Peyer's patch (tissue), 4 donors: ENCODE measurements at places on chromosomes 13 and 19. TPM values are rescaled to one million over a fixed set of nuclear protein-coding genes. Genes with fewer than 3 reads are reported as not detected.

The ZNF112 gene
- 2.6 TPM for total RNA-seq

The ARHGAP35 gene
- 100 TPM for total RNA-seq

The C19orf67 gene
- total RNA-seq: not detected

The APOC4 gene
- not detected for total RNA-seq

The MRPL54 gene
- 40.4 TPM for total RNA-seq

The ANGPTL4 gene
- 22.6 TPM for total RNA-seq

The TUBB4A gene
- total RNA-seq: not detected

The GAPDHS gene
- not detected for total RNA-seq

The ZNF677 gene
- total RNA-seq: 13.2 TPM

- DNase-seq: no peak
Observed at GRCh38 chr13:80030491-80030890, 310.4 kb downstream of the SPRY2 start.

DNA sequence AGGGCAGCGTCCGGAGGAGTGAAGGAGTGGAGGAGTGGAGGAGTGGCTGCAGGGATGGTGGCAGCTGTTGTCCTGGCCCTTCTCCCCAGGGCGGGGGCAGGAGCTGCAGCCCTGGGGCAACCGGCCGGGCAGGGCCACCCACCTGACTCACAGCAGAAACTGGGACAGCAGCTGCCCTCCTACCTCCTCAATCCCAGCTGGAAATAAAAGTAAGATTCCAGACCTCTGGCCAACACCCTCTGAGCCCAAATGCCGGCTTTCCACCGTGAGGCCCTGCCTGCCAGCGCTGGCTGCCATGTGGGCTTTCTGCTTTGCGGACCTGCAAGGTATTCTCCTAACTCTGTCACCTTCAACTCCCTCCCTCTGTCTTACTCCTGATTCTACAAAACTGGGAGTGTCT, 3.3 kb upstream of the CLPP start:
- no peak for DNase-seq

- no peak for DNase-seq
Observed at GRCh38 chr13:64333888-64334287, 2896.2 kb downstream of the PCDH9 start.

DNA sequence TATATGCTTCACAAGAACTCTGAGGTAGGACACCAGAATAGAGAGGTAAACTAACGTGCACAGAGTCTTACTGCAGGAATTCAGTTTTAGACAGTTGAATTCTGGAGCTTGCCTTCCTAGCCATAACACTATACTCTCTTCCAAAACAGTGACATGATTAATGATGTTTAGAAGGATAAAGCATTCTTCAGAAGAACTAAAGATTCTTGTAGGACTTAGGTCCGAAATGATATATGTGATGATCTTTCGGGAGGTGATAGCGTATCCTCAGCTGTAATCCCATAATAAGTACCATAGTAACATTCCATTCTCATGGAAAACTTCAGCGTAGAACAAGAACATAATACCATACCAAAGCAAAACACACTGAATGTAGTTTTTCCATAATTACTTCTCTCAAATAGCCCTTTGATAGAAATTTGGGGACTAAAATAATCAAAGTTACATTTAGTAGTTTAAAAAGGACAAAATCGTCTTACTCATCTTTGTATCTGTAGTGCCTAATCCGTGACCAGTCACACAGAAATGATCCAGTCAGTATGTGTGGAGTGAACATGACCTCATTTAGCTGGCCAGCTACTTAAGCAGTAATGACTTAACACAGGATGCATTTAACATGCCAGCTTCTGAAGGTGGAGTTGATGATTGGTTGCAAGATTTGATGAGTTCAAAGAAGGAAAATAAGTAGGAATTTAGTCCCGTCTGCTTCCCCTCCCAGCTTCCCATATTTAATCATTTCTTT, 38.4 kb downstream of the PIBF1 start:
- no peak for DNase-seq

- DNase-seq: no peak
Observed at GRCh38 chr19:1377965-1378785, 5.5 kb upstream of the NDUFS7 start.

GRCh38 chr19:49497047-49497788, 984 bp downstream of the RPS11 start:
- DNase-seq: peak; percentile 92

DNA sequence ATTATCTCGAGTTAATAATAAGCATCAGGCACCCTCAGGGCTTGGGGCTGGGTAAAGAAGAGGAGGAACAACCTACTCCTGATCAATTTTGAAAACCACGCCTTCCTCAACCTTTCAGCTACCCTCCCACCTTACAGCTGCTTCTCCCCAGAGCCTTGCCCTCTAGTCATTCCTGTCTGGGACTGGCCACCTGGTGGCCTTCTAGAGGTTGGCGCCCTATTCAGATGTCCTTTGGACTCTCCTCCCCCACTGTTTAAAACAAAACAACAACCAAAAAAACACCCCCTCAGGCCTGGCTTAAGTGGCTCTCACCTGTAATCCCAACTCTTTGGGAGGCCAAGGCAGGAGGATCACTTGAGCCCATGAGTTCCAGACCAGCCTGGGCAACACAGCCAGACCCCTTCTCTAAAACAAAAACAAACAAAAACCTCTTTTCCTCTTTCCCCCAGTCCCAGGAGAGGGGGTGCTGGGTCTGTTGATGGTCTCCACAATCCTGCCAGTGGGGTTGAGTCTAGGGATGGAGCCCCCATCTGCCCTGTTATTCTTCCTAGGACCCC, 62.3 kb downstream of the CCDC70 start:
- no peak for DNase-seq

DNA sequence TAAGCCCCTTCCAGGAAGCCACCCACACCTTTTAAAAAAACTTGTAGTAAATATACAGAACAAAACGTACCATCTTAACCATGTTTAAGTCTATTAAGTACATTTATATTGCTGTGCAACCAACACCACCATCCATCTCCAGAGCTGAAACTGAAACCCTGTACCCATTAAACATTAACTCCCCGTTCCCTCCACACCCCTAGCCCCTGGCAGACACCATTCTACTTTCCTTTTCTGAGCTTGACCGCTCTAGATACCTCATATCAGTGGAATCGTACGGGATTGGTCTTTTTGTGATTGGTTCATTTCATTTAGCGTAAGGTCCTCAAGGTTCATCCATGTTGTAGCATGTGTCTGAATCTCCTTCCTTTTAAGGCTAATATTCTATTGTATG, 13.0 kb upstream of the SPATA13 start:
- DNase-seq: peak; percentile 67

DNA sequence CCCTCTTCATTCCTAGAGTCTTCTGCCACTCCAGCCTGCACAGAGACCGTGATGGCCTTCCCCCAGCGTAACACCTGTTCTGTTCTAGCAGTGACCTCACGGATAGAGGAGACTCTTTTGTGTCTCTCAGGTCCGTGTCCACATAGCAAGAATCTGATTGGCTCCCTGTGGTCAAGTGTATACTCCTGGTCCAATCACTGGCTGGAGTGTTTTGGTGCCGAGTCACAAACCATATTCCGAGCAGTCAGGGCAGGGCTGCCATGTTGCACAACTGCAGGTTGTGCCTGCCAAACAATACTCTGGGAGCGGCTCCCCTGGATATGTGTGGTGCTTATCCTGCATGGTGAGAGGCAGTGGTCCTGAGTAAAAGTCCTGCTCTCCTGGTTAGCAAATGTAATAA, 402.4 kb downstream of the KCNRG start:
- DNase-seq: no peak

GRCh38 chr13:109939180-109939579, 152.8 kb upstream of the IRS2 start:
- no peak for DNase-seq

GRCh38 chr13:101209206-101209893, 207.0 kb downstream of the NALCN start:
- DNase-seq: no peak

- DNase-seq: peak; percentile 51
Observed at GRCh38 chr19:29623726-29624488, 17.8 kb downstream of the POP4 start.

DNA sequence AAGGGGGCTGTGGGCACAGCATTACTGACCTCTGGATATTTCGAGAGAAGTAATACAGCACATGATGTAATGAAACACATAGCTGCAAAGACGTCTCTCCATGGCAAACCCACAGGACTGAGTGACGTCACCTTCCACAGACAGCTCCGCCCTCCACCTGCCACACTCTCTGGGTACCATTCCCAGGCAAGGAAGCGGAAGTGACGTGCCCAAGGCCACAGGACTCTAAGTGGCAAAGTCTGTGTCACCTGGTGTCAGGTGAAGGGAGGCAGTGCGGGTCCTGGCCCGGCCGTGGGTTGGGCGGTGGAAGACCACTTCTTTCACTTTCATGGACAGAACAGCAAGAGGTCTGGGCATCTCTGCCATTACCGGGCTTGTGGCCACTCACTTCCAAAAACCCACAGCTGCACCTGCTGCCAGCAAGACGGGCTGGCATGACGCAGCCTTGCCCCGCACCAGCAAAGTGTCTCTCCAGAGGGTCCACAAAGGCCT, 6.8 kb upstream of the ADPRHL1 start:
- no peak for DNase-seq

- DNase-seq: no peak
Observed at GRCh38 chr19:15475611-15476010, 3.7 kb downstream of the PGLYRP2 start.

DNA sequence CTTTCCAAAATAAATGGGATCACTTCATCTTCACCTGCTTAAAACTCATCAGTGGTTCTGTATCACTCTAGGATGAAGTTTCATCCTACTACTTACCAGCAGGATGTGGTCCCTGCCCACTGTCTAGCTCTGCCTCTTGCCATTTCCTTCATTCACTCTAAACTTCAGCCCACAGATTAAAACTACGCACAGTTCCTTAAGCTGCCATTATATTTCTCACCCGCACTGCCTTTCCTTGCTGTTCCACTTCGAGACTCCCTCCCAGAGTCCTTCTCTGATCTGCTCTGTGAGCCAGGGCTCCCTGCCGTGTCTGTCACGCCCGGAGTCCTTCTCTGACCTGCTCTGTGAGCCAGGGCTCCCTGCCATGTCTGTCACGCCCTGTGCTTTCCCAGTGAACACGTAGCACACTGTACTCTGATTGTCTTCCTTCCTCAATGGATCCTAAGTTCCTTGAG, 52.0 kb upstream of the NPAS1 start:
- peak; percentile 82 for DNase-seq

DNA sequence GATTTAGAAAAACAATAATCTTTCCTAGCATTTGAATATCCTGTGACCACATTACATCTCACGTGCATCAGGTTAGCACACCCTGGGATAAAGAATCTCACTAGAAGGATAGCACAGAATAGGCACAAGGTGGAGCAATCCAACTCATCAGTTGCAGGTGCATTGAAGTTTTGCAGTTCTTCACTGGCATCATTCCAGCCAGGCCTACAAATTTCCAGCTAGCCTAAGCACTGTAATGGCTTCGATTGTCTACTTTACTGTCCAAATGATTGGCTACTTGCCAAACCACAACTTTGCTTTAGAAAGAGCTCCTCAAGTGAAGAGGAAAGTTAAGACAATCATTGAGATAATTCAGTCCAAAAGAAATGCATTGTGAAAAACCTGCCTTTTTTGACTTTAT, 89.5 kb downstream of the SPRY2 start:
- DNase-seq: no peak

- DNase-seq: no peak
Observed at GRCh38 chr19:19528721-19529490, at the start of gene YJEFN3. TSS of gene YJEFN3 (plus strand) at chr19:19528911. CDS start at chr19:19528933, 22 bp downstream.

DNA sequence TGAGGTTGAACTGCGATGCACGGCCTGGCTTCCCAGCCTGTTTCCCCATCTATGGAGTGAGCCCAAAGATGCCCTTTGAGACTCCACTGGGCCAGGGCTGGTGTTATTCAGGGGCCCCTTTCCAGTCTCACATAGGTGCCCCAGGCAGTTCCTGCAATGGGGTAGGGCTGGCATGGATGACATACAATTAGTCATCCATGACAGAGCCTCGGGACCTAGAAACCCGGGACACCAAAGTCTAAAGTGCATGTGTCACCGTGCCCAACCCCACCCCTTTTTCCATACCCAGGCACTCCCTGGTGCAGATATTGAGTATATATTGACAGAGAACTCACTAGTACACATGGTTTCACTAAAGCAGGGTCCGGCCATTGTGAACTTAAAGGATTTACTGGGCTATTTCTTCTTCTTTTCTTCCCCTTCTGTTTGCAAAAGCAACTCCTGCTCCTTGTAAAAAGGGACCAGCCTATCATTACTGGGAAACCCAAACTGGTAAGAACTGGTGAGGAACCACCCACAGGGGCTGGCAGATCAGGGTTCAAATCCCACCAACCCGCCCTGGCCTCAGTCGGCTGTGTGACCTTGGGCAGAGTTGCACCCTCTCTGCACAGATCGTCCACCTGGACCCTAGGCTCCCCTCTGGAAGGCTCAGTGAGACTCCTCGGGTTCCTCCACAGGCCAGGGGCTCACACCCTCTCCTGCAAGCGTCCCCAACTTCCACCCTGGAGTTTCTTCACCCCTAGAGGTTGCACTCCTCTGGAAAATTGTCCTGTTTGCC, 2.7 kb downstream of the B3GNT3 start:
- DNase-seq: no peak

DNA sequence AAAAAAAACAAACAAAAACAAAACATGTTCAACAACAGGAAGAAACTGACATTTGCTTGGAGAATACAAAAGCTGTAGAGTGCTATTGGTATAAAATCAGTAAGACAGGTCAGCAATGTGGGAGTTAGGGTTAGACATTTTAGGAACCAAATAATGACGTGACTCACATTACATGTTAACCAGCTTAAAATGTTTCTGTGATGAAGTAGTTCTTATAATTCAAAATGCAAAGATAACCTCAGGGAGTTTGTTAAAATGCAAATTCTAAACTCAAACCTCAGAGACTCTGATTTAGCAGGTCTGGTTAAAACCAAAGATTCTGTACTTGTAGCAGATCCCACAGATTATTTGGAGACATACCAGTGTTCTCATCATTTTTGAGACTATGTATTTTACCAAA, 549.4 kb upstream of the SLITRK1 start:
- no peak for DNase-seq

DNA sequence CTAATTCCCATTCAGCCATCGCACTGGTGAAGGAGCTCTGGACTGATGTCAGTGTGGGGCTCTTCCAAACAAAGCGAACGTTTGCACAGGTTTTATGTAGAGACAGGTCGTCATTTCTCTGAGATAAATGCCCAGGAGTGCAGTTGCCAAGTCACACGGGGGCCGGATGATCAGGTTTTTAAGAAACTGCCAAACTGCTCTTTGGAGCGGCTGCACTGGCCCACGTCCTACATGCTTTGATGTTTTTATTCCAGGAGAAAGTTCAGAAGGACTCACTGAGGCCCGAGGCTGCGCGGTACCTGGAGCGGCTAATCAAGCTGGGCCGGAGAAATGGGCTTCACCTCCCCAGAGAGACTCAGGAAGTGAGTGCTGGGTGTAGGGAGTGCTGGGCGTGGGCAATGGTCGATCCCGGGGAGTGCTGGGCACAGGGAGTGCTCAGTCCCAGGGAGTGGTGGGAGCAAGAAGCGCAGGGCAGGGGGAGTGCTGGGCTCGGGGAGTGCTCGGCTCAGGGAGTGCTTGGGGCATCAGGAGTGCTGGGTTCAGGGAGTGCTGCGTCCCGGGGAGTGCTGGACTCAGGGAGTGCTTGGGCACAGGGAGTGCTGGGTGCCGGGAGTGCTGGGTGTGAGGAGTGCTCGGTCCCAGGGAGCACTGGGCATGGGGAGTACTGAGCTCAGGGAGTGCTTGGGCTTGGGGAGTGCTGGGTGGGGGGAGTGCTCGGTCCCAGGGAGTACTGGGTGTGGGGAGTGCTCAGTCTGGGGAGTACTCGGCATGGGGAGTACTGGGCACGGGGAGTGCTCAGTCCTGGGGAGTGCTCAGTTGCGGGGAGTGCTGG, 10.7 kb downstream of the THOP1 start:
- no peak for DNase-seq

- DNase-seq: no peak
Observed at GRCh38 chr13:50686551-50686950, 156.9 kb downstream of the DLEU7 start.
